Brain (organoid and tissue), 16 donors: ENCODE measurements at places on chromosomes 11 and 22. TPM values are rescaled to one million over a fixed set of nuclear protein-coding genes. Genes with fewer than 3 reads are reported as not detected.

PYGM gene
- polyA plus RNA-seq = 13.4 TPM

RFPL1 gene
- not detected for polyA plus RNA-seq

FAM227A gene
- 2.1 TPM for polyA plus RNA-seq

OR10D3 gene
- not detected for polyA plus RNA-seq

FXYD6 gene
- 516 TPM for polyA plus RNA-seq

NNMT gene
- polyA plus RNA-seq = 3.6 TPM

CLMP gene
- polyA plus RNA-seq = 17.6 TPM

NLRP10 gene
- polyA plus RNA-seq = not detected

CLTCL1 gene
- 13.7 TPM for polyA plus RNA-seq

CRYAB gene
- 1,548 TPM for polyA plus RNA-seq

C11orf86 gene
- not detected for polyA plus RNA-seq

KRTAP5-1 gene
- polyA plus RNA-seq = not detected

KRTAP5-2 gene
- polyA plus RNA-seq = not detected

RNASEH2C gene
- polyA plus RNA-seq = 36.3 TPM

YAP1 gene
- polyA plus RNA-seq = 6.4 TPM

OR51E1 gene
- polyA plus RNA-seq = 0.08 TPM

MMP8 gene
- polyA plus RNA-seq = not detected

MPZL2 gene
- polyA plus RNA-seq = 4.9 TPM

CCDC73 gene
- polyA plus RNA-seq = not detected

MPPED2 gene
- polyA plus RNA-seq = 3.4 TPM

LRRC74B gene
- not detected for polyA plus RNA-seq

LRRC55 gene
- 0.97 TPM for polyA plus RNA-seq

CPT1B gene
- polyA plus RNA-seq = 6.1 TPM
